Effector memory CD8-positive, alpha-beta T cell (primary cell): ENCODE measurements at places on chromosomes 4 and X.
A peak's percentile ranks its signal among the peaks of the same experiment; 100 is the strongest.

GRCh38 chrX:10030570-10030969 lies 63.4 kb downstream of the CLDN34 start:
- H3K4me3 ChIP-seq = no peak overlapping the region
- no peaks in the 10 kb centered on the region for H3K27me3 ChIP-seq
- peaks cover 12% of the 10 kb centered on the region for H3K4me1 ChIP-seq
- no peaks in the 10 kb centered on the region for H3K36me3 ChIP-seq

- no peak overlapping the region for H3K27ac ChIP-seq
- no peak for DNase-seq
- no peak overlapping the region for H3K4me3 ChIP-seq
Observed at GRCh38 chr4:57051095-57051494, 59.1 kb downstream of the IGFBP7 start.

DNA sequence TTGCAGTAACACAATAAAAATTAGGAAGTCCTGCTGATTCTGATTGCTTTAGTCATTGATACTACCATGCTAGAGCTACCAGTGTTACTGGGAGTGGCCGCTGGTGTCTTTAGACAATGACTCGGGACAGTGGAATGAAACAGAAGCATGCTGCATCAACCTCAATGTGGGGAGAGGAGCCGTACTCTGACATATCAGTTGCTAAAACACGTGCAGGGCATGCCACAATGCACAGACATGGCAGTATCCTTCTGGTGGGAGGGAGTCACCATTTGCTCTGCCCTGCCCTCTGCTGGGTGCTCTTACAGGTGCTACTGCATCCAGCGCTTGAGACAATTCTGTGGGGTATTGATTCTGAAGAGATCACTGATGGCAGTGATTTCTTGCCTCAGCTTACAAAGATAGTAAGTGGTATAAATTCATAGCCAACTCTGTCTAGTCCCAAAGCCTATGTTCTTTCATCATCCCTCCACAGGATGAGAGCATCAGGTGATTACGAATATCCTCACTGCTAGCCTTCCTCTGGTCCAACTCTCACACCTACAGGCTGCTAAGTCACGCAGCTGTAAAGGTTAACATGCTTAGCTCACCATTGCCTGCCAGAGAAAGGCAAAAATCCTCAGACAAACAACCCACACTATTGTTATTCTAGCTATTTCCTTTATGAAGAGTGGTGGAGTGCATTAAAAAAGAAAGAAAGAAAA lies 43.7 kb downstream of the NSG1 start:
- peak; percentile 55 for DNase-seq
- H3K36me3 ChIP-seq = no peaks in the 10 kb centered on the region
- no peak overlapping the region for H3K4me3 ChIP-seq
- H3K27me3 ChIP-seq = no peaks in the 10 kb centered on the region

GRCh38 chr4:182507805-182508204 lies 264.6 kb downstream of the TENM3 start:
- H3K36me3 ChIP-seq = no peaks in the 10 kb centered on the region
- no peak overlapping the region for H3K27ac ChIP-seq
- H3K4me1 ChIP-seq = no peaks in the 10 kb centered on the region
- no peak for DNase-seq
- peaks cover 11% of the 10 kb centered on the region for H3K27me3 ChIP-seq
- H3K4me3 ChIP-seq = no peak overlapping the region

DNA sequence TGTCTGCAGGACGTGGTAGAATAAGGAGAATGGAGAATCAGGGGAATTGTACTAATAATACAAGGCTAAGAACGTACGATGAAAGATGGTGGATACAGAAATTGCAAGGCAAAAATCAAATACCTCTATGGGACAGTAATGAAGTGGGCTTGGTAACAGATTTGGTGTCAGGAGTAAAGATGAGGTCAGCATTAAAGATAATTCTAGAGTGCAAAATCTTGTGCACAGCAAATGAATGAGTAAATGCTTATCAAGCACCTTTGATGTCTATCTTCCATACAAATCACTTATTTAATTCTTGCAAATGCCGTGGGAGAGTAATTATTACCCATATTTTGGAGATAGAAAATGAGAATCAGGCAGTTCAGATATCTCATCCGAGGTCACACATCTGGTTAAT lies 70.9 kb downstream of the DDX60 start:
- H3K4me1 ChIP-seq = no peaks in the 10 kb centered on the region
- H3K27me3 ChIP-seq = no peaks in the 10 kb centered on the region
- no peak for DNase-seq
- H3K27ac ChIP-seq = no peak overlapping the region
- H3K4me3 ChIP-seq = no peak overlapping the region
- H3K36me3 ChIP-seq = peaks cover 65% of the 10 kb centered on the region

- H3K27ac ChIP-seq = no peak overlapping the region
- no peak for DNase-seq
- no peaks in the 10 kb centered on the region for H3K36me3 ChIP-seq
- H3K4me3 ChIP-seq = peak overlapping the region; percentile 84
- peaks cover 10% of the 10 kb centered on the region for H3K4me1 ChIP-seq
- H3K27me3 ChIP-seq = peaks cover 11% of the 10 kb centered on the region
Observed at GRCh38 chrX:134172588-134173259, 64.3 kb upstream of the CCDC160 start.

DNA sequence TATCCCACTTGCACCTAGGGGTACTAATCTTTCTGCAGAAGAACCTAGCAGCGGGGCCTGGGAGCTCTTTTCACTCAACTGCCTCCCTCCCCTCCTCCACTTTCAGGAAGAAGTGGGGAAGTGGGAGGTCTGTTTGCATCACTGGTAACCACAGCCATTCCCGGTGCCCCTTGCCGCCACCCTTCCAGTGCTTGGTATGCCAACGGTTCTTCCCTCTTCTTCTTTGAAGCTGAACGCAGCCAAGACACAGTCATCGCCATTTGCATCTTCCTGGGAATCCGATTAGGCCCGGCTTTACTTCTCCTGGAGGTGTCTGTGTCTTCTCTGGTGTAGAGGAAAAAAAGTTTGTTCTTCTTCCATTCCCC lies 47.2 kb upstream of the RBPJ start:
- no peaks in the 10 kb centered on the region for H3K27me3 ChIP-seq
- no peak overlapping the region for H3K4me3 ChIP-seq
- H3K36me3 ChIP-seq = no peaks in the 10 kb centered on the region
- no peak for DNase-seq

DNA sequence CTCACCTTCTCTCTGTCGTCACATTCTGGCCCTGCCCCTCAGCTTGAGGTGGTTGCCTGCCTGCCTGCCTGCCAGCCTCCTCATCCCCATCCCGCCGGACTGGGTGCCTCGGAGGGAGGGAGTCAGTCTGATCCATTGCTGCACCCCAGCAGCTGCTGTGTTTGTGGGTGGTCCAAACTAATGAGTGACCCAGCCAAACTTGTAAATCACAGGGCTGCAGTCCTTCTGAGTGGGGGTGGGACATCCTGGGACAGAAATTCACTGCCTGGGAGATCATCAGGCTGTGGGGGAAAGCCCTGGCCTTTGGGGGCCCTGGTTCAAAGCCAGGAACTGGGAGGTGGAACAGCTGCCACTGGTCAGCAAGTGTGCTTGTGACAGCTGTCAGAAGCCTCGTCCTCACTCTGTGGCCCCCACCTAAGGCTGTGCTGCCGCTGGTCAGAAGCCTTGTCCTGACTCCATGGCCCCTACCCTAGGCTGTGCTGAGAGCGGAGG lies 5.6 kb downstream of the GPR78 start:
- H3K27me3 ChIP-seq = peaks cover 74% of the 10 kb centered on the region

DNA sequence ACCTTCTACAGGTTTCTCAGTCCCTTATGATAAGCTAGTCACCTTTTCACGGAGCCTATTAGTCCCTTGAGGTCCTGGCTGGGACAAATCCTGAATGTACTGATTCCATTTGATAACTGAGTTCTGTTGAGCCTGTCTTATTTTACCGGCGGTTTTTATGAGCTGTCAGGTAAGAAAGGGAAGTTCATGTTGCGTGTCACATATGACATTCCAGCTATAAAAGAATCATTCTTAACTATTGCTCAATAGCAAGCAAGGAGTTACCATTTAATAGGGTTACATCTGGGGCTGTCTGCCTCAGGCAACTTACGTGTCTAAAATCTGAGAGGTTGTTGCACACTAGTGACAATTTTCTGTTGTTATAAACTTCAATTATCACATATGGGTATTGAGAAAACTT lies 394.6 kb downstream of the TECRL start:
- H3K4me1 ChIP-seq = no peaks in the 10 kb centered on the region
- no peak for DNase-seq
- H3K27me3 ChIP-seq = no peaks in the 10 kb centered on the region
- H3K4me3 ChIP-seq = no peak overlapping the region

DNA sequence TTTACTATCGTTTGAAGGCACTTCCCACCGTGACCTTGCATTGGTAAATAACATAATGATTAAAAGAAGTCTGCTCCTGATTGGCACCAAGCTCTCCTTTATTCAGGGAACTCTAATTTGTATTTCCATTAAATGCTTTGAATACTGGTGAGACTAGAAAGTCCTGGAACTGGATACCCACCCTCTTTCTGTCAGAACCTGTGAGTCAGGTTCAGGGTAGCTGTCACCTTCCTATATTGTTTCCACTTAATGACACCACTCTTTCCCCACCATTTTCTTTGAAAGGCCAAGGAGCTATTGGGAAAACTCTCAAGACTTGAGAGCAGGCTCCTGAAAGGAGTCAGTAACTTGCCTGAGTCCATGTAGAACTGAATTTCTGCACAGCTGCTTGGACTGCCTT lies 55.9 kb upstream of the RASSF6 start:
- H3K4me1 ChIP-seq = no peaks in the 10 kb centered on the region
- no peak overlapping the region for H3K27ac ChIP-seq
- H3K4me3 ChIP-seq = no peak overlapping the region
- no peaks in the 10 kb centered on the region for H3K27me3 ChIP-seq
- DNase-seq = no peak
- H3K36me3 ChIP-seq = no peaks in the 10 kb centered on the region

DNA sequence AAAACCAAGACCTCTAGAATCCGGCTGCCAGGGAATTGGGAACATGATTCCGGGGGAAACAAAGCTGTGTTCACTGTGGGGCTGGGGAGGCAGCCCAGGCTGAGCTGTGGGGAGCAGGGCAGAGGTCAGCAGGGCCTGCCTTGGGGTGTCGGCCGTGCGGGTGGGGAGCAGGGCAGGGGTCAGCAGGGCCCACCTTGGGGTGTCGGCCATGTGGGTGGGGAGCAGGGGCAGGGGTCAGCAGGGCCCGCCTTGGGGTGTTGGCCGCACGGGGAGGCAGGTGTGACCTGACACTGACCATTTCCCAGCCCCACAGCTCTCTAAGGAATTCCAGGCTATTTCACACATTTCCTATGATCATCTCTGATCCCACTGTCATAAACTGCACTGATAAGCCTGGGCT lies 45.6 kb upstream of the CPLX1 start:
- H3K4me3 ChIP-seq = no peak overlapping the region
- H3K4me1 ChIP-seq = peaks cover 5% of the 10 kb centered on the region
- H3K27ac ChIP-seq = no peak overlapping the region
- no peaks in the 10 kb centered on the region for H3K27me3 ChIP-seq
- peaks cover 31% of the 10 kb centered on the region for H3K36me3 ChIP-seq

DNA sequence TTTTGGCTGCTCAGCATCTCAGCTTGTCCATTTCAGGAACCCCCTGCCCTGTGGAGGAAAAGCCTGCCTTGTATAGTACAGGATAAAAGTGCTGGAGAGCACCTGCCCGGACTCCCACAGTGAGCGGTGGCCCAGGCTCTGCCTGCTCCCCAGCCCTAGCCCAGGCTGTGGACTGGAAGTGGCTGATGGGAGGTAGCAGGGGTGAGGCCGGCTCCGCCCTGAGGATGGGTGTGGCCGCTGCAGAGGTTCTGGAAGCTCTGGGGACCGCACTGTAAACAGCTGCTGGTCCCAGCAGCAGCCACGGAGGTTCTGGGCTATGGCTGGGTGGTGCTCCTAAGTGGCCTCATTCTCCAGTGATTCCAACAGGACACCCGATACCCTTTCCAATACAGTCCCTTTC lies 56.6 kb upstream of the HELT start:
- peaks cover 34% of the 10 kb centered on the region for H3K36me3 ChIP-seq
- peaks cover 18% of the 10 kb centered on the region for H3K27me3 ChIP-seq
- H3K4me3 ChIP-seq = no peak overlapping the region
- DNase-seq = no peak
- peaks cover 12% of the 10 kb centered on the region for H3K4me1 ChIP-seq

DNA sequence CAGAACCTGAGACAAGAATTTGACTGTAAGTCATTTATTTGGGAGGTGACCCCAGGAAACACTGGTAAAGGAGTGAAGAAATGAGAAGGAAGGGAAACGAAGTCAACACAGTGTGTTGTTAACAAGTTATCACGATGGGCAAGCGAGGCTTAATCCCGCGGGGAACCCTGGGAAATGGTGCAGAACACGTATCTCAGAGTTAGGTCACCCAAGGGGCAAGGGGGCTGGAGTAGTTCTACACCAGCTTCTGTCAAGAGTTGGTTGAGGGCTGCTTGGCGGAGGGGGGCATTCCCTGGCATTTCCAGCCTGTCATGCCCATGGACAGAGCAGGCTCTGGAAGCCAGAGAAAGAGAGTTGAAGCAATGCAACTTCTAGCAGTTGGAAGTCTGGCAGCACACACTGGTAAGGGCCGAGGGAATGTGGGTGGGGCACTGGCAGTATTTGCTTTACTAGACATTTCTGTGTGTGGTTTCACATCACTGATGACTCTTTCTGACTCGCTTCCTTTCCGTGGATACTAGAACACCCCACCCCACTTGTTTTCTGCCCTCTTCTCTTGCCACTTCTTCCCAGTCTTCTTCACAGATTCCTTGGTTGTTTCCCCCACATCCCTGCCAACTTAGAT lies 52.2 kb upstream of the ADGRG2 start:
- DNase-seq = no peak
- no peaks in the 10 kb centered on the region for H3K36me3 ChIP-seq
- H3K27me3 ChIP-seq = no peaks in the 10 kb centered on the region
- H3K4me1 ChIP-seq = no peaks in the 10 kb centered on the region
- H3K27ac ChIP-seq = no peak overlapping the region

DNA sequence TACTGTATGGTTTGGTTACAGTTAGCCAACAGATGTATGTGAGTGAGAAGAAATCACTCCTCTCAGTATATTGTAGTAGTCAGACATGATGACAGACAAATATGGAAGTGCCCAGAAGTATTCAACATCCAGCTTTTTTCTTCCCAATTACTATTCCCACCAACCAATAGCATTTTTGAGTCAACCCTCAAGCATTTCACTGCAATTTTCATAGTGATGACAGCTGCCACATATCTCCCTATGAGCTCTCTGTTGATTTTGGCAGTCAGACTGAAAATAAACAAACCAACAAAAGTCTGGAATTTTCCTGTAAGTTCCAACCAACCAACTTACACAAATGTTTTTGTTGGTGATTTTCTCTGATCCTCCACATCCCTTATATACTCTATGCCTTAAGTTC lies 8.2 kb upstream of the TRAM1L1 start:
- H3K27ac ChIP-seq = no peak overlapping the region
- no peaks in the 10 kb centered on the region for H3K36me3 ChIP-seq
- H3K4me1 ChIP-seq = no peaks in the 10 kb centered on the region

DNA sequence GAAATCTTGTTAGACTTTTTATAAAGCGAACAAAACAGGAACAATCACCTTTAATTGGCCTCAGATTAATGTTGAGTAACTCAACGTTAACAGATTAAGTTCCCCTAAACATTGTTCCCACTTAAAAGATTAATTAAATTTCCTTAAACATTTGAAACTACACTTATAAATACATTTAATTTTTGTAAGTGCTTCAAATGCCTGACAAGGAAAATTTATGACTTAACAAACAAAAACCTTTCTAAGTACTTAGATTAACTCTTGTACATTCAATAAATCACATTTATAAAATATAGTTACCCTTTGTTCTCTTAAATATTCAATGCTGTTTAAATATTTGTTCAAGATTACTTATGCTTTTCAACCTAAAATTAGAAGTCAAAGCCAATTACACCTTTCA lies 39.4 kb upstream of the OCIAD2 start:
- no peak overlapping the region for H3K27ac ChIP-seq
- H3K27me3 ChIP-seq = peaks cover 5% of the 10 kb centered on the region
- H3K4me1 ChIP-seq = no peaks in the 10 kb centered on the region
- no peak for DNase-seq
